ENCODE measurements at places on chromosomes 7 and 10.
A peak's percentile ranks its signal among the peaks of the same experiment; 100 is the strongest.

GRCh38 chr10:133028158-133028557, 59.6 kb upstream of the ADGRA1 start:
- no peak for DNase-seq

DNA sequence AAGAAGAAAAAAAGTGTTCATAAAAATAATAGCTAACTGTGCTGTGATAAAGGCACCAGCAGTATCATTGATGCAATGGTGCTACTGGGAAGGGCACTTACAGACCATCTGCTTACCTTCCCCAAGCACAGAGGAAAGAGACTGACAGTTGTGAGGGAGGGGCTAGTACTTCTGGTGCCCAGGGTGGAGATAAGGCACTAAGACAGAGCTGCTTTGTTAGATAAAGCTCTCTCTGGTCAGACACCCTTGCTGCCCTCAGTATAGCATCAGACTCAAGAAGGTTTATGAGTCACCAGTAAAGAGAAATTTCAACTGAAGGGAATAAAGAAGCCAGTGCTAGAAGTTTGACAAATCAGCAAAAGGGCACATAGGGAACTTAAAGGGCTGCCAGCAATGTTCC, 325.6 kb downstream of the HPSE2 start:
- DNase-seq, result no peak

DNA sequence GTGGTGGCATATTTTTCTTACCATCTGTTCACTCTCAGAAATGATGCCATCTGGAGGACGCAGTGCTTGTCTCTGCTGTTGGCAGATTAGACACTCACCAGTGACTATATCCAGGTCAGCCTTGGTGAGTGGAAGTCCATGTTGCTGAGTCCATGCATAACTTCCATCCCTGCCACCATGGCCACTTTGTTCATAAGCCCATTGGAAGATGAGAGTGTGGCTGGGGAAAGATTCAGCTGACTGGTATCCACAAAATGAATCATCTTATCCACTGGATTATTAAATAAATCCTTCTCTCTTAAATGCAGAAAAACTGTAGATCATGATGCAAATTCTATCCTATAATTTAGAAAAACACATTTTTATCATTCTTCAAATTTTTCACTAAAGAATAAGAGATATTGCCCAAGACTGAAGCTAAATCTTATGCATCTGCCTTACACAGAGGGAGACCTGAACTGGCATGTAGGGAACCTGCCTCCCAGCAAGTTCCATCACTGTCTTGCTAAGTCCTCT, 726.9 kb downstream of the TNS3 start:
- DNase-seq, result no peak

GRCh38 chr7:45099891-45100760, 11.4 kb upstream of the NACAD start:
- DNase-seq, result no peak

DNA sequence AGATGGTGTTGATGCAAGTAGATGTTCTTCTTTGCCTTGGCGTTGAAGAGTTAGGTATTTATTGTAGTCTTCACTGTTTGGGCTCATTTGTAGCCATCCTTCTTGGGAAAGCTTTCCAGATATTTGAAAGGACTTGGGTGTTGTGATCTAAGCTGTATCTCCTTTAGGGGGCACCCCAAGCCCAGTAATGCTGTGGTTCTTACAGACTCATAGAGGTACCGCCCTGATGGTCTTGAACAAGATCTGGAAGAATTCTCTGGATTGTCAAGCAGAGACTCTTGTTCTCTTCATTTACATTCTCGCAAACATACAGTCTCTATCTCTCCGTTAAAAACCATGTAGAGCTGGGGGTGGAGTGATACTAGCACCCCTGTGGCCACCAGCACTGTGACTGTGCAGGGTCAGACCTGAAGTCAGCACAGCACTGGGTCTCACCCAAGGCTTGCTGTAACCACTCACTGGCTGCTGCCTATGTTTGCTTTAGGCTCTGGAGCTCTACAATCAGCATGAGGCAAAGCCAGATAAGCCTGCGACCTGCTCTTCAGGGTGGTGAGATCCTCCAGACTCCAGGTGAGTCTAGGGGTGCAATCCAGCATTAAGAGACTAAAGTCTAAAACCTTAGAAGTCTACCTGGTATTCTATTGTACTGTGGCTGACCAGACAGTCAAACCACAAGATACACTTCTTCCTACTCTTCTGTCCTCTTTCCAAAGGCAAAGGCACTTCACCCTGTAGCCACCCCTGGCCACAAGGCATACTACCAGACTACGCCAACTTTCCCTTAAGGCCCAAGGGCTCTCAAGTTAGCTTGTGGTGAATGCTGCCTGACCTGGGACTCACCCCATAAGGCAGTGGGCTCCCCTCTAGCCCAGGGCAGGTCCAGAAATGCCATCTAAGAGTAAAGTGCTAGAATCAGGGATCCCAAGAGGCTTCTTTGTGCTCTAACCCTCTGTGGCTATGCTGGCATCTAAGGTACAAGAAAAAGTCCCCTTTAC, 209.7 kb upstream of the TMEM196 start:
- DNase-seq, result no peak

DNA sequence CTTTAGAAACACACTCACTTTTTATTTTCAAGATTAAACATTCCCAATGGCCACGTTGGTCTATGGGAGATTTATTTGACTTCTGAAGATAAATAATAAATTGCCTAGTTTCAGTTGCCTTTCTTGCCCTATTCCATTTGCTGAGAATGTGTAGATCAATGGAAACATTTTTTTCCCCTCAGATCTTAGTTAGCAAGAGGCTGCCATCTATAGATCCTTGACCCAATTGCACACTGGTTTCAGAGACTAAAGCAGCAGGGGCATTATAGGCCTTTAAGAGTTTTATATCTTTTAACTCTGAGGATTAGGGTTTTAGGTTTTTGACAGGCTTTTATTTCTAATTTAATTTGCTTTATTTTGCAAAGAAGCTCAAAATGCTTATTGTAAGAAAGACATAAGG, 163.2 kb upstream of the GPR26 start:
- DNase-seq, result peak; percentile 41

- DNase-seq, result no peak
Measured at GRCh38 chr7:142094861-142095260, 16.7 kb upstream of the MGAM2 start.

- DNase-seq, result no peak
Measured at GRCh38 chr7:46028246-46028645, 107.2 kb upstream of the IGFBP3 start.

DNA sequence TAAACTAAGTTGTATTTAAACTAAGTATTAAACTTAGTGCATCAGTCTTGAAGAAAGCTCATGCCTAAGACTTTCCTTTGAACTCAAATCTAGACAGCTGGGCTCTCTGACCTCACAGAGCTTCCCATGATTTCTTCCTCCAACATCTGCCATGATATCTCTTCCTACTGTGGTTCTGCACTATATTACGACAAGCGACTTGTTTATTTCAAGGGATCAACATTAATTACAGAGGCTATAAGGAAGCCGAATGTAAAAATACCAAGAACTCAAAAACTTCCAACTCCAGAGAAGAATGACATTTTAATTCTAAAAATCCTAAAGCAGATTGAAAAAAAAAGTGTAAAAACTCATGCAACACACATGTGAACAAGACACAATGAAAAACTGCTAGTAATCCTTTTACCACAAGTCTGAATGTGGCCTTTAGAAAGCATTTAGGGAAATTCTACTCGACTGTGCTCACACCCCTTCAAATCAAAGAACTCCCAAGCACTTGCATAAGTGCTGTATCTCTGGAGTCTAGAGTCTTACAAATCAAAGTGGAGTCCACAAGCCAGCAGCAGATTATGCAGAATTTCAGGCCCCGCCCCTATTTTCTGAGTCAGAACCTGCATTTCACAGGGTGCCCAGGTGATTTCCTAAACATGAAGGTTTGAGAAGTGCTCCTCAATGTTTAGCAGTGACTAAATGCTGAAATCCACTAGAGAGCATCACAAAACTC, 22.7 kb upstream of the WASHC2A start:
- DNase-seq, result no peak

DNA sequence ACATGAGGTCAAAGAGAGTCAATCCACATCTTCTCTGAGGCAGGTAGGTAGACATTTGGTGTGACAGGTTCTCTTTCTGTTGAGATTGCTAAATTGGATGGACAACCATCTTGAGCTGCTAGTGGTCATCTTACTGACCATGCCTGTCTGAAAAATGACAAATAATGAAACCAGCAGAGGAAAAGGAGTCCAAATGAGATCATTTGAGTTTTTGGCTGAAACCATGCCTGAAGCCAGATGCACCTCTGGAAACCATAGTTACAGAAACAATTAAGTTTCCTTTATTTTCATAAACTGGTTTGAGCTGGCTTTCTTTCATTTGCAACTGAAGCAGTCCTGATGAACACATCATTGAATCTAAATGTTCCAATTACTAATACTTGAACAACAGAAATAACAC, 100.6 kb downstream of the ZNF438 start:
- DNase-seq, result peak; percentile 23

DNA sequence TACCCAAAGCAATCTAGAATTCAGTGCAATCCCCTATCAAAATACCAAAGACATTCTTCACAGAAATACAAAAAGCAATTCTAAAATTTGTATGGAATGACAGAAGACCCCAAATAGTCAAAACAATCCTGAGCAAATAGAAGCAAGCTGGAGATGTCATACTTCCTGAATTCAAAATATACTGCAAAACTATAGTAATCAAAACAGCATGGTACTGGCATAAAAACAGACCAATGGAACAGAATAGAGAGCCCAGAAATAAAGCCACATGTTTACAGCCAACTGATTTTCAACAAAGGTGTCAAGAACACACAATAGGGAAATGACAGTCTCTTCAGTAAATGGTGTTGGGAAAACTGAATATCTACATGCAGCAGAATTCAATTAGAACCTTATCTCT, 124.1 kb upstream of the AGK start:
- no peak for DNase-seq

DNA sequence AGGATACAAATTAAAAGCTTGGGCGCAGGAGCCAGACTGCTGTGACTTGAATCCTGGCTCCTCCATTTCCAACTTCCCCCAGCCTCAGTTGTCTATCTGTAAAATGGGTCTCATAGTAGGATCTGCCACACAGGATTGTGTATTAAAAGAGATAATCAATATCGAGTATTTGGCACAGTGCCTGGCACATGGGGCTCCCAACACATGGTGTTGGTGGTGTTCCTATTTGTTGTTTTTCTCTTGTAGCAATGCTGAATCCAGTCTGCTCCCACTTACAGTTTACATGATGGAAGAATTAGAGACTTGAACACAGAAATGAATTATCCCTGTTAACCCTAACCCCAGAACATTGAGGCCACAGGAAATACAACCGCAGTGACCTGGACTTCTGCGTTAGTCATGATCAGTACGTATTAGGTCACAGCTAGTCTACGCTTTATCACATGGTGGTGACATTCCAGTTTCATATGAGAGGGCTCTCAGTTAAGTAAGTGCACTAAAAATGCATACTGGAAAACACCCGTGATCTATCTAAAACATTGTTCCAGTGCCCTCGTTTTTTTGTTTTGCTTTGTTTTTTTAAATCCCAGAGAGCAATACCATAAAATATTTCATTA, 169.5 kb upstream of the KLF14 start:
- DNase-seq, result no peak

DNA sequence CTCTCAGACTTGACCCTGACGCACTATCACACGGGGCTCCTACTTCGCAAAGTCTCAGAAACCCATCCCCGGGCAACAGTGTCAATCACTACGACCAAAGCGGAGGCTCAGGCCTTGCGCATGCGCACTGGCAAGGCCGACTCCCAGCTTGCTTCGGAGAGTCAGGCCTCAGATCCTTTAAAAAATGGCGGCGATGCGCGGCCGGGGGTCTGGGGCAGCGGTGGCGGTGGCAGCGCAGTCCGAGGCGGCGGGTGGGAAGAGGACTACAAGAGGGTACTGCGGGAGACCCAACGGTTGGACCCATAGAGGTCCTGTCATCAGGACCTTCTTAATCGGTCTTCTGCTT, 196.9 kb downstream of the ZNF716 start:
- no peak for DNase-seq

DNA sequence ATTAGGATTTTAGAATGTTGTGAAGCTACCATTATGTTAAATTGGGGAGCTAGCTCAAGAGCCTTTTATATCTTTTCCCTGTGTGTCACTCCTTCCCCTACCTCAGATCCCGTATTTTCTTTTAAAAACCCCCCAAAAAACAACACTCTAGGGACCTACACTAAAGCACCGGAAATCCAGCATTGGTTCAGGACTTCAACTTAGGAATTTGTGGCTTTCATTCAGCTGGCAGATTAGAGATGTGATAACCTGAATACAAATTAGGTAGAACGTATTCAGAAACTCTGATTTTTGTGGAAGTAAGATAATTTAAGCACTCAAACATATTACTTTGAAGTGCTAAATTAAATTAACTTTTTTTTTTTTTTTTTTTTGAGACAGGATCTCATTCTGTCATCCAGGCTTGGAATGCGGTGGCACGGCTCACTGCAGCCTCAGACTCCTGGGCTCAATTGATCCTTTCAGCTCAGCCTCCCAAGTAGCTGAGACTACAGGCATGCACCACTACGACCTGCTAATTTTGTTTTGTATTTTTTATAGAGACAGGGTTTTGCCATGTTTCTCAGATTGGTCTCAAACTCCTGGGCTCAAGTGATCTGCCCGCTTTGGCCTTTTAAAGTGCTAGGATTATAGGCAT, 6.8 kb downstream of the TBC1D12 start:
- DNase-seq, result no peak

- no peak for DNase-seq
Measured at GRCh38 chr10:18178854-18179483, 38.7 kb downstream of the CACNB2 start.

DNA sequence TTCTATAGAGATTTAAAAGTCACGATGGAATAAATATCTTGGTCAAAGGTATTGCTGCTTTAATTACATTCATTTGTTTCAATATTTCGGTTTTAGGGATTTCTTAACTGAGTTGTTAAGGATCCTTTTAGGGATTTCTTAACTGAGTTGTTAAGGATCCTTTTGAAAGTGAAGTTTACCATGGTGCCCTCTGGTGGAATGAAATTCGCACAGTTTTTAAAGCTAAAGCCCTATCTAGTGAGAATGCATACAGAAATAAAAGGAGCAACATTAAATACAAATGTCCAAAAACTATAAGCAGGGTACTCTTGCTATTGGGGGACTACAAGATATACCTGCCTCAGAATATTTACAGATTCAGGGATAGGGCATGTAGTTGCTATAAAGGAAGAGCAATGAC, 193.7 kb downstream of the RNLS start:
- no peak for DNase-seq

- no peak for DNase-seq
Measured at GRCh38 chr10:102045292-102045691, 10.7 kb downstream of the ARMH3 start.

GRCh38 chr7:33592718-33593117, 312.6 kb upstream of the BMPER start:
- no peak for DNase-seq
